ENCODE measurements at places on chromosomes 16 and 17. TPM values are rescaled to one million over a fixed set of nuclear protein-coding genes. Genes with fewer than 3 reads are reported as not detected.

STAT5B gene
- 11.2 TPM for total RNA-seq

FNDC8 gene
- total RNA-seq: not detected

UBTF gene
- total RNA-seq: 114 TPM

CAMTA2 gene
- 24.8 TPM for total RNA-seq

LRRC37A gene
- 3.0 TPM for total RNA-seq

DOC2B gene
- 0.39 TPM for total RNA-seq

FMNL1 gene
- 1.4 TPM for total RNA-seq

NDUFAF8 gene
- total RNA-seq: 64.9 TPM

MAP3K14 gene
- 5.5 TPM for total RNA-seq

VTN gene
- 0.26 TPM for total RNA-seq

IRF8 gene
- 0.19 TPM for total RNA-seq

HAPSTR1 gene
- total RNA-seq: 83.8 TPM

CLUH gene
- total RNA-seq: 153 TPM

OTOP2 gene
- not detected for total RNA-seq

ADAM11 gene
- 0.59 TPM for total RNA-seq

PLXDC1 gene
- total RNA-seq: 0.75 TPM
